ENCODE measurements at places on chromosomes 16 and 17. TPM values are rescaled to one million over a fixed set of nuclear protein-coding genes. Genes with fewer than 3 reads are reported as not detected.

DNA sequence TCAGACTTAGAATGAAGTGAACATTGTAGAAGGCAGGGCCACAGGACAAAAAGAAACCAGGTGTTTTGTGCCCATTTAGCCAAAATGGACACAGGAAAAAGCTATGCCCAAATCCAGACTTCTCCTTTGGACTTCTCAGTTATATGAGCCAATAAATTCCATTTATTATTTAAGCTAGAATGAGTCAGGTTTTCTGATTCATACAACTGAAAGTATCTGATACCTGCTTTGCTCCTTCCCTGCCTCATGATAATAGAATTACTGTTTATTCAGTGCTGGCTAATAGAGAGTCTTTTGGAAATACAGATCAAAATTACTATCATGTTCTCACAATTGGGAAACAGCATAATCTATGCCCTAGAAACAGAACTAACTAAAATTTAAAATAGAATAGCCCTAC lies 8.7 kb upstream of the CPD start:
- DNase-seq, result no peak

- DNase-seq, result no peak
Measured at GRCh38 chr16:1093284-1094123, 2.5 kb downstream of the C1QTNF8 start.

The CA4 gene
- 3.8 TPM for polyA plus RNA-seq

- DNase-seq, result no peak
Measured at GRCh38 chr16:11835309-11835708, 16.0 kb downstream of the RSL1D1 start.

DNA sequence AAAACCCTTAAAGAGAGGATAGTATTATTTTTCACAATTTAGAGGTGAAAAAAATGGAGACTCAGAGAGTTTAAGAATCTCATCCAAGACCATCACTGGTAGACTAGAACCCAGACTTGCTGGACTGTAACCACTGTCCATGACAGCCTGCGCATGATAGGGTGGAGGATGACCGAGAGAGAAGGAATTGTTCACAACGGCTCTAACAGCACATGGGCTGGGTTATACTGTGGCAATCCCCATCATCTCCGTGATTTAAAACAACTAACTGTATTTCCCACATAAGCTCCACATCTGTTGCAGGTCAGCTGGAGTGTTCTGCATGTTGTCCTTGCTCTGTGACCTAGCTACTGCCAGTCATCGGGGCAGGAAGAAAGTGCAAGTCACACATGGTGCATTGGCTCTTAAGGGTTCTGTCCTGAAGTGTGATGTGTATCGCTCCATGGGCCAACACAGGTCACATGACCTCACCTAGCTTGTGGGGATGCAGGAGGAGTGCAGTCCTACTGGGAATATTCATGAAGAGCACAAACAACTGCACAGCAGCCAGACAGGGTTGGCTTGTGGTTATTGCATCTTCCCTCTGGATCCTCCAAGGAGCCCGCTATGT lies 131.2 kb upstream of the MPHOSPH6 start:
- no peak for DNase-seq

DNA sequence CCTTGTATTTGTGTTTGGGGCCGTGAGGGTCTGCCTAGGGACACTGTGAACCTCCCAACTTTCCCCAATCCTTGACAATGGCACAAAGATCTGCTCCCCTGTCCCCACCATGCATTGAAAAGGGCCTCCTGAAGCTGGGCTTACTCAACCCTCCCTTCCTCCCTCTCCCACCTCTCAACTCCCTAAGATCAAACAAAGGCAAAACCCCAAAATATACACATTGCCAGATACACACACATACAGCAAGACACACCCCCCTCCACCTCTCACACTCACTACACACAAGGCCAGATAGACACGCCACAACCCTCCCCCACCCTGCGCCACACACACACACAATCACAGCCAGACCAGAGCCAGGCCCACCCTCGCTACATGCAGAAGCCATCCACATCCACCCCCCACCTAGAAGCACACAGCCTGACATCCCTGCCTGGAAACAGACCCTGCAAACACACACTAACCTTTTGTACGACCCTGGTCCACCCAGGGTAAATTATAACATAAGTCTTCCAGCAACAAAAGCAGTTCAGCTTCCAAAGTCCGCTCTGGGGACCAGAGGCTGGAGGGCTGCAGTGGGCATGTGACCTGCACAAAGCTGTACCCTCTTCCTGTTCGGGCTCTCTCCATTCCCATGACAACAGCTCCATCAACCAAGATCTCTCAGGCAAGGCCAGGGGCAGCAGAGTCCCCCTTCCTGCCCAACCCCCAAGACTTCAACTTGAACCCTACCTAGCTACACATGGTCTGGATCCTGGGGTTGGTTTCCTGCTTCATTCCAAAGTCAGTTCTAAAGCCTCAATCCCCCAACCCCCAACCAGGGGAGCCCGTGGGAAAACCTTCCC lies 1.9 kb downstream of the PCGF2 start:
- DNase-seq, result no peak

The RPRML gene
- polyA plus RNA-seq, result not detected

DNA sequence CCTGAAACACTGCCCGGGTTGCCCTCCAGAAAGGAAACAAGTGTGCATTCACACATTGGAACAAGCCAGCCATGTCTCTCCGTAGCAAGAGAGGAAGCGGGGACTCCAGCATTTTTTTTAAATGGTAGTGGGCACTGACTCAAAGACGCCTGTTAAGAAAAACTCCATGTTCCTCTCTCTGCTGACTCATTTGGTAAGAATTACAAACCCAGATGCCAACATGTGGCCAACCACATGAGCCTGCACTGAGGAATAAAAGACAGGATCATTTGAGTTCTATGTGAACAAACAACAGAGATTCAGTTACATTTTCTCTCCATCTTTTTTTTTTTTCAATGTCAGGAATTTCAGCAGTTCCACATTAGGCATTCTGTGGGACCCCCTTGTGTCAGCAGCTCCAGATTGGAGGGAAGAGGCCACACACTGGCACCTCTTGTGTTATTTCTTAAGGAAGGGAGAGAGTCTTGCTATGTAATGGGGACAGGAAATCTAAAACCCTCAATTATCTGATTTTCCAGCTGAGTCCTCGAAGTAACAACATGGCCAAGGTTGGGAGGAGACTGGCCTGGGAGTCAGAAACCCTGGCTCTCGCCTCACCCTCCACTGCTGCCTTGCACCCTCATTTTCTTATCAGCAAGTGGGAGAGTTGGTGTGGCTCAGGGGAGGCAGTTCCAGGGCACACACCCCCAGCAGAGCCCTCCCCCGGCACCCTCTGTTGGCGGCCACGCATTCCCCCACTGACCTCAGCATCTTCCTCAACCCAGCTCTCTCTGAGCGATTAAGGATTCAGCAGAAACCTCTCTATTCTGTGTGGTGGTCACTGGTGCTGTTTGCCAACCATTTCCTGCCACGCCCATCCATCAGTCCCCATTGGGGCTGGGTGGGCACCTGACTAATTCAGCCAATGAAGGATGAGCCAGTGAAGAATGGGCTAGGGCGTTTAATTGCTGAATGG lies 173.0 kb downstream of the FOXL1 start:
- no peak for DNase-seq

GRCh38 chr17:73126716-73127473 lies 34.4 kb upstream of the SLC39A11 start:
- DNase-seq, result no peak

All from cardiac muscle cell (in vitro differentiated cells and primary cell).